ENCODE measurements at places on chromosomes 4 and X.

- DNase-seq, result no peak
Observed at GRCh38 chrX:69221239-69222102, 56.2 kb upstream of the PJA1 start.

DNA sequence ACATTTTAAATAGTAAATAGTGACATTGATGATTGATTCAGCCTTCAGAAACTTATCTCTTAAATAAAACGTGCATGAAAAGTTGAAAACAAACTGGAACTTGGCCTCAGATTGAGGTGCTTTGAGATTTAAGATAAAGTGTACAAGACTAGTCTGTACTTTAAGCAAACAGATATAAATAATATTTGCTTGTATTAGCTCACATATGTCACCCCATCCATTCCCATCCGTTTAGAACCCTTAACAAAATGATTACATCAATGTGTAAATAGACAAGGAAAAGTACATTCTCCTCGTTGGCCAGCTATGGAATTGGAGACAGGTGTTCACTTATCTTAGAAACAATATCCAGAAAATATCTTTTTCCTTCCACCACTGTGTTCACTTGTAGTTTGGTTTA, 130.8 kb downstream of the BANK1 start:
- DNase-seq, result no peak

- DNase-seq, result no peak
Observed at GRCh38 chrX:39397561-39398199, 596.4 kb downstream of the MID1IP1 start.

DNA sequence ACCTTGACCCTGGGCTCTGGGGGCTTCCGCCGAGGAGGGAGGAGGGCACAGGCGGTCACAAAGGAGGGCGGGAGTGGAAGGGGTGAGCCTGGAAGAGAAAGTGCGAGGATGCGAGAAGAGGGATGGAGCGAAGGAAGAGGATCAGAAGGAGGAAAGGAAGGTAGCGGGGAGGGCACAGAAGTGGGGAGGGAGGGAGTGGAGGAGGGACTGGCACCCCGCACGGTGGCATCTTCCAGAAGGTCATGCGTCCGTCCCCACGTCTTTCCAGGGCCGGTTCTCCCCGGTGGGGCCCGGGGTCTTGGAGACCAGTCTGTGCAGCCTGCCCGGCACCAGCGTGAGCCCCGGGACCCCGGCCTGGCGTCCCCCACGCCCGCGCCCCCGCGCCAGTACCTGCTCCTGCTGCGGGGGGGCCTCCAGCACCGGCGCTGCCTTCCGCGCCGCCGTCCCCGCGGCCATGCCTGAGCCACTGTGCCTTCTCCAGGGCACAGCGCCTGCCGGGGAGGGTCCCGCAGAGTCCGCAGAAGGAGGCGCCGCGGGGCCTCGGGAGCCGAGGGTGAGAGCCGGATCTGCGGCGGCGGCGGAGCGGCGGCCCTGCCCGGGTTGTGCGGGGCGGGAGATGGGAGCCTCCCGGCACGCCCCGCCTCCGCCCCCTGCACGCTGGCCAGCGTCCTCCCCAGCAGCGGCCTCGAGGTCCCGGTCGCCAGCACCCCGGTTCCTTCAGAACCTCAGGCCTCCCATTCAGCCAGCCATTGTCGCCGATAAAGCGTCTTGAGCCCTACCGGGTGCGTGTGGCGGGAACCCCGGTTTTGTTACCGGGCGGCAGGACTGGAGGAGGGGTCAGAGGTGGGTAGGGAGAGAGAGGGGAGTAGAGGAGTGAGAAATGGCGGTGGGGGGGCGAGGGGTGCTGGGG, at the start of gene RNF175:
TSS of gene RNF175 (minus strand) at position 618 of the 910 bp plus-strand sequence. CDS start at position 456, 162 bp downstream.
- DNase-seq, result no peak
